ENCODE measurements at places on chromosomes 1 and 21.
A peak's percentile ranks its signal among the peaks of the same experiment; 100 is the strongest.

DNA sequence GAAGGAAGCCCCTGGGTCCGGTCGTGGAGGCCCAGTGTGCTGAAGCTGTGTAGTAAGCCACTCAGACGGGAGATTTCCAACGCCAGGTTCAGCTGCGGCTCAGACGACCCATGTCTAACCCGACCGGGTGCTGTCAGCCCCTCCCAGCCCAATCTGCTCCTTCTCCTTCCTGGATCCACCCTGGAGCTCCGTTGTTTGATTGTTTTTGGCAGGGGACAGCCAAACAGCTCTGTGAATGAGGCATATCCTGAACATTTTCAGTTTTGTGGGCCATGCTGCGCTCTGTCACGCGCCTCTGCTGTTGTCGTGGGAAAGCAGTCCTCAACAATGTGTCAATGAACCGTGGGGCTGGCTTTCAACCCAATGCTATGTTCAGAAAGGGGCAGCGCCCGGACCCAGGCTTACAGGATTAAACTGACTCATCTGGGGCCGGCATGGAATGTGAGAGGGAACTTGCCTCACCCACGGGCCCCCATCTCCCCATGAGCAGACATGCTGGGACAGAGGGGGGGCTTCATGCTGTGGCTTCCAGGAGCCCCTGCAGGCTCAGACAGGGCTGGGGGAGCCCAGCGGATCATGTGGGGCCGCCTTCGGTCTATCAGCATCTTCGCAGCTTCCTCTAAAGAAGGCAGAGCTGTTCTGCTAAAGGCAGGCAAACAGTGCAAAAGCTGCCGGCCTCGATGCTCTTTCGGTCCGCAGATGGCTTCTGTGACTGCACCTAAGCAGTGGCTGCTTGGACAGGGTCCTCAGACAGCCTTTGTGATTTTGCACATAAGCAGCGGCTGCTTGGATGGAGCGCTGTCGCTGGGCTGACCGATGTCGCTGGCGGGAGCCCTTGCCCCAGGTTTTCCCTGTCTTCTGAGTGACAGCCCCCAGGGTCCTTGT is 101.7 kb downstream of the RIPK4 start:
- no peak for DNase-seq

- peak; percentile 49 for DNase-seq
These were observed 876 bp downstream of the LRRC7 start for GRCh38 chr1:69568421-69569174.

GRCh38 chr1:24203404-24203803 is 16.3 kb upstream of the IFNLR1 start:
- no peak for DNase-seq

DNA sequence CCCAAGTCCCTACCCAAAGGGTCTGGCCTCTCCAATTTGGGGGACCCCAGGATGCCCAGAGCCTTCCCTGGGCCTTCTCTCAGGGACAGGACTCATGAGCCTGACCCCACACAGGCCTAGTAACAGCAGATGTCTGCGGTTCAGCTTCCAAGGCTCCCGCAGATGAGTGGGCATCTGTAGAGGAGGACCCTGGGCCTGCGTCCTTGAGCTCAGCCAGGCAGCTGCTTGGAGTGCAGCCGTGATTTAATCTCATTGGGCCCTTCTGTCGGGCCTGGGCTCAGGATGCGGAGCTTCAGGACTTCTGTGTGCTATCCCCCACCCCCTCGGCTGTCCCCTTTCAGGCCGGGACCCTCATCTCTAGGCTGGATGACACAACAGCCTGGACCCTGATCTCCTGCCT is 35.4 kb downstream of the IGSF21 start:
- DNase-seq, result peak; percentile 57

DNA sequence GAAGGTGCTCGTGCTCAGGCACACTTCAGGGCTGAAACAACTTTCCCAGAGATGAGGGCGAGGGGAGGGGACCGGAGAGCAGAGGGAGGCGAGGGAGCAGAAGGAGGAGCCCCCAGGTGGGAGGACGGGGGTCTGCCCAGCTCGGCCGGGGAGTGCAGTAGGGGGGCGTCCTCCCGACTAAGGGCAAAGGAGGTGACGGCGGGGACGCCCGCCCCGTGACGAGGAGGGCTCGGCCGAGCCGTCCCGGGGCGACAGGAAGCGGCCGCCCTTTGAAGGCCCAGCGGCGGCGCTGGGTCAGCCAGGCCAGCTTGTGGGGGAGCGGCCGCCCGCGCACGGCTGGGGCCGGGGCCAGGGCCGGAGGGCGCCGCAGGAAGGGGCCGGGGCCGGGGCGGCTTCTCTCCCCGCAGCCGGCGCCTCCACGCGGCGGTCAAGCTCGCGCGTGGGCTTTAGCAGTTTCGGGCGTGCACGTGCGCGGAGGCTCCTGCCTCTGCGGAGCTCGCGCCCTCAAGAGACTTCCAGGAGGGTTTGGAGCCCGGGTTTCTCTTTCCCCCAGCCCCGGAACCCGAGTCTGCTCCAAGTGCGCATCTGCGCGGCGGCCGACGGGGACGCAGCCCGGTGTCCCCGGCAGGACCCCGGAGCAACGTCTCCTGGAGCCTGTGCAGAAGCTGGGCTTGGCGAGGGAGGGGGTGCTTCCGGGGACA is 100.8 kb upstream of the SLC45A1 start:
- DNase-seq, result peak; percentile 41

DNA sequence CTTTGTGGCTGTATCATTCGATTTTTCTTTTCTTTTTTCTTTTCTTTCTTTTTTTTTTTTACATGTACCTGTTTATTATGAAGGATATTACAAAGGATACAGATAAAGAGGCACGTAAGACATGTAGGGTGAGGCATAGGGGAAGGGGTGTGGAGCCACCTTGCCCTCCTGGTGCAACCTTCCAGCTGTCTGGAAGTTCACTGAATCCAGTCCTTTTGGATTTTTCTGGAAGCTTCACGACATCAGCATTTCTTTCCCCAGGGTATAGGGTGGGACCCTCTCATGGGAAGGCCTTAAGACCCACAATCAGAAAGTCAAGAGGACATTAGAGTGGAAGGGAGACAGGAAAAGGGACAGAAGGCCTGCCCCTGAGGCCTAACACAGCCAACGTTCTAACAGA is 30.1 kb upstream of the TGFBR3 start:
- no peak for DNase-seq

DNA sequence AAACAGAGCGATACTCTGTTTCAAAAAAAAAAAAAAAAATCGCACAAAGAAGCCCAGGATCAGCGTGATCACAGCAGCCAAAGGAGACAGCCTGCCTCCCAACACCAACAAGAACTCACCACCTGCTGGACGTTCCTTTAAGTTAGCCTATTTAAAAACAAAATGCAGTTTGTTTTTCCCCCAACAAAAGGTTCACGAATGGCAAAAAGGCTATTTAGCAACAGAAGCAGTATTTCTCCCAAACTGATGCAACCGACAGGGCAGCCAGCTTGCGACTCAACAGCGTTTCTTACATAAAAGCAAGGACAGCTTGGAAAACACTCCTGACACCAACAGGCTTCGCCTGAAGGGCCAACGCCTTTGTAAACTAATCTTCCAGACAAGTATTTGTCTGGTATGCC is 6.8 kb downstream of the SSU72 start:
- no peak for DNase-seq

- no peak for DNase-seq
These were observed 53.7 kb downstream of the ZBTB8A start for GRCh38 chr1:32592943-32593342.

DNA sequence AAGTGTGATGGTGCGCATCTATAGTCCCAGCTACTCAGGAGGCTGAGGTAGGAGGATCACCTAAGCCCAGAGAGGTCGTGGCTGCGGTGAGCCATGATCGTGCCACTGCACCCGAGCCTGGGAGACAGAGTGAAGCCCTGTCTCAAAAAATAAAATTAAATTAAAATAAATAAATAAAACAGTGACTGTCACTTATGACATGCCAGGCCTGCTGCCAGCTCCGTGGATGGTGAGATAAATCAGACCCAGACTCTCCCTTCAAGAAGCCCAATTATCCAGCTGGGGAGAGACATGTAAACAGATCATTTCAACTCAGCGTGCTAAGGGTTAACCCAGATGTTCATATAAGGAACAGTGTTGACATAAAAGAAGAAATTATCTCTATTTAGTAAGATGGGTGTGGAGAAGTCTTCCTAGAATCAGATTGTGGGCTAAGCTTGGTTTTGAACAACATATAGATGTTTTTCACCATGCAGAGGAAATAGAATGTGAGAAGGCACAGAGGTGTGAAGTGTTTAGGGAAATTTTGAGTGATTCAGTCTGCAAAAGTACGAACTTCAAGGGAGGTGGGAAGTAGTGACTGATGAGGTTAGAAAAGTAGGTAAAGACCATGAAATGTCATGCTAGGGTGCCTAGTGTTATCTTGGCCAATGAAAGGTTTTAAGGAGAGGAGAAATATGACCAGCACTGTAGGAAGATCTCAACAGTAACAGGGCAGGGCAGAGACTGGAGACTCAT is 18.3 kb downstream of the YARS1 start:
- peak; percentile 45 for DNase-seq

- no peak for DNase-seq
These were observed 21.2 kb downstream of the ARID1A start for GRCh38 chr1:26717017-26717491.

DNA sequence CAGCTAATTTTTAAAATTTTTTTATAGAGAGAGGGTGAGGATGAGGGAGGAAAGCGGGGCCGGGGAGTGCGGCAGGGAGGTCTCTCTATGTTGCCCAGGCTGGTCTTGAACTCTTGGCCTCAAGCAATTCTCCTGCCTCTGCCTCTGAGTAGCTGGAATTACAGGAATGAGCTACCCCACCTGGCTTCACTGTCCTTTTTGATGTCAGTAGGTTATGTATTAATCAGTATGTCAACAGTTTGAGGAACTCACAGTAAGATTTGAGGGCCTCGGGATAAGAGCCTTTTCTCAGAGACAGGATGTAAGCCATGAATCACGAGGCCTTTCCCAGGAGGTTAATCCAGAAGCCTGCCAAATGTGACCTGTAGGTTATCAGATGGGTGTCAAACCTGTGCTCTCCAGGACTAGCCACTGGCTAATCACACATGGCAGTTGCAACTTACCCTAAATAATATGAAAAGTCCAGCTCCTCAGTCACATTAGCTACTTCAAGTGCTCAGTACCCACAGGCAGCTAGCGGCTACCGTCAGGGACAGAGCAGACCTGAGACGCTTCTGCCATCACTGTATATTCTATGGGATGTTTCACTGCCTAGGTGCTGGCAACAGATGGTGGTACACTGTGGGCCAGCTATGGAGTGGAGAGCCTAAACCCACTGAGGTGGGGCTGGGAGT is 33.1 kb downstream of the TRIM67 start:
- no peak for DNase-seq
